ENCODE measurements at places on chromosomes 13 and 19.

DNA sequence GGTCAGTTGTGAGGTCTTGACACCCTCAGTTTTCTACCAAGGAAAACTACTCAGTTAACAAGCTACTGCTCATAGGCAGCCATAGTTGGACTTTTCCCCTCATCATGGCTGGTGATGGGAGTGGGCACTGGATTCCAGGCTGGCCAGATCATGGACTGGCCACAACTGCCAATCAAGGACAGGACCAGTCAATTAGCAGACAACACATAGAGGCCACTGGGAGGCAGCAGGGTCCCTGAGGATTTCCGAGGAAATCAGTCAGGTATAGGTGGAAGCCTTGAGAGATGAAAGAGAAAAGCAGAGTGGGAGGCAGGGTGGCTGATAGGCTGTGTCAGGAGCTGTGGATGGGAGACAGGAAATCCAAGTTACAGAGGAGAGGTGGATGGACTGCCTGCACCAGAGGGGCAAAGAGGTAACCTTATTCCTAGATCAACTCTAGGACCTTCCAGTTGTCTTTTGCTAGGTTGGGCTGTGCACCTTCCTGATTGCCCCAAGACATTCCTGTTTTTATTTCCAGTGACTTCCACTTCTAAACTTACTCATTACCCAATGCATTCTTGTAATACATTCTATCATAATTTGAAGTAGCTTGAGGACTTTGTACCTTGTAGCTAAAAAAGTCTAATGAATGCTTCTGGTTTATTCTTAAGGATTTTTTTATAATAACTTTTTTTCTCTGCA lies 361.8 kb downstream of the KCNRG start:
- no peak for DNase-seq

- peak; percentile 41 for DNase-seq
Observed at GRCh38 chr13:97344265-97345175, 89.4 kb upstream of the RAP2A start.

GRCh38 chr13:113625965-113626721 lies 31.9 kb downstream of the ATP4B start:
- DNase-seq: no peak

GRCh38 chr19:7980168-7980567 lies 25.3 kb downstream of the ELAVL1 start:
- no peak for DNase-seq

- no peak for DNase-seq
Observed at GRCh38 chr13:88196106-88196505, 524.9 kb downstream of the SLITRK5 start.

- DNase-seq: no peak
Observed at GRCh38 chr13:92994056-92994455, 232.6 kb upstream of the GPC6 start.

- DNase-seq: no peak
Observed at GRCh38 chr19:40282920-40283319, 2.2 kb downstream of the AKT2 start.

DNA sequence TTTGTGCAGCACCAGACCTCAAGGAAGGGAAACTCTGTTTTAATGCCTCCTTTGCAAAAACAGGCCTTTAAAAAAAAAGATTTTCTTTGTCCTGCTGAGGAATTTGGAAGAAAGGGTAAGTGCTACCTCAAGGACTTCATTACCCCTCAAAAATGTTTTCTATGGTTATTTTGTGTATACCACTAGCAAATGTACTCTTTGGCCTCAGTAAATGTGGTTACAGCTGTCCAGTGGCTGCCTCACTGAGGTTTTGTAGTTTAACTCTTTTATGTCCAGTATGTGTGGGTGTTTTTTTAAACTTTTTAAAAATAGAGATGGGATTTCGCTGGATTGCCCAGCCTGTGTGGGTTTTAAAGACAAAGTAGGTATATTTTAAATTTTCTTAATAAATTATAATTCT lies 42.2 kb upstream of the TSC22D1 start:
- DNase-seq: no peak

- DNase-seq: no peak
Observed at GRCh38 chr19:30074741-30075715, 133.0 kb downstream of the URI1 start.

DNA sequence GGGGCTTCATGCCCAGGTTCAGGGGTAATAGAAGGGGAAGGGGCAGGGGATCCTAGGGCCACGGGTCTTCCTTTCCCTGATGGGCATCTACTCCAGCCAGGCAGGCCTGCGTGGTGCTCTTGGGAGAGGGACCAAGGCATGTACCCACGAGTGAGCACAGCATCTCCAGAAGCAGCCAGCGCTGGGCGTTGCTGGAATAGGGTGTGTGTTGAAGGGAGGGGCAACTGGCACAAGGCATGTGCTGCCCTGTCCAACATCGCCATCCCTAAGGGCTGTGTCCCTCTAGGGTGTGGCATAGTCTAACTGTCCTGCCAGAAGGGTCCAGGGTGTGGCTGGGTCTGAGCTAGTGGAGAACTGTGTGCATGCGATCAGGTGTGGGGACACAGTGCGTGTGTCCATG lies 2.9 kb downstream of the NOTCH3 start:
- DNase-seq: no peak

DNA sequence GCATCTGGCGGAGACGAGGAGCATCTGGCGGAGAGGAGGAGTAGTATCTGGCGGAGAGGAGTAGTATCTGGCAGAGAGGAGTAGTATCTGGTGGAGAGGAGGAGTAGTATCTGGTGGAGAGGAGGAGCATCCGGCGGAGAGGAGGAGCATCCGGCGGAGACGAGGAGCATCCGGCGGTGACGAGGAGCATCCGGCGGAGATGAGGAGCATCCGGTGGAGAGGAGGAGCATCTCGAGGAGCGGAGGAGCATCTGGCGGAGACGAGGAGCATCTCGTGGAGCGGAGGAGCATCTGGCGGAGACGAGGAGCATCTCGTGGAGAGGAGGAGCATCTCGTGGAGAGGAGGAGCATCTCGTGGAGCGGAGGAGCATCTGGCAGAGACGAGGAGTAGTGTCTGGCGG lies 18.6 kb downstream of the C13orf46 start:
- no peak for DNase-seq

DNA sequence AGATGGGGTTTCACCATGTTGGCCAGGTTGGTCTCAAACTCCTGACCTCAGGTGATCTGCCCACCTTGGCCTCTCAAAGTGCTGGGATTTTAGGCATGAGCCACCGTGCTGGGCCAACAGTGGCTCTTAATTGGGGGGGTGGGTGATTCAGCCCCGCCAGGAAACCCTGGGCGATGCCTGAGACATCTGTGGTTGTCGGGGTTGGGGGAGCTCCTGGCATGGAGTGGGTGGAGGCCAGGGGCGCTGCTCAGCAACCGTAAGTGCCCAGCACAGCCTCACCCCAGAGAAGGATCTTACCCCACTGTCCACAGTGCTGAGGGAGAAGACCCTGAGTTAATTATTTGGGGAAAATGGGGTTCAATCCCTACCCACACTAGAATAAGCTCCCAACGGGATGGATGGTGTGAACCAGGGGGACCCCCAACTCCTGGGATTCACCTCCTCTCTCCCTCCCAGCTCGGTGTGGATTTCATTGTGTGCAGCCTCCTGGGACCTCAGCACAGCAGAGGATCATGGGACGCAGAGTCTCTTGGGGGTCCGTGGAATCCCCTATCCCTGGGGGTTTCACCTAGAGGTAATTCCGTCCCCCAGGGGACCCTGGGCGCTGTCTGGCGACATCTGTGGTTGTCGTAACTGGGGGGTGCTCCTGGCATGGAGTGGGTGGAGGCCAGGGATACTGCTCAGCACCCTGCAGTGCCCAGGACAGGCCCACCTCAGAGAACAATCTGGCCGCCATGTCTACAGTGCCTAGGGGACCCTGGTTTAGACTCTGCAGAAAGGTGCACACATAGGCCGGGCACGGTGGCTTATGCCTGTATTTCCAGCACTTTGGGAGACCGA lies 68.9 kb downstream of the GADD45B start:
- no peak for DNase-seq

GRCh38 chr13:84802073-84802472 lies 919.8 kb upstream of the SLITRK1 start:
- no peak for DNase-seq

DNA sequence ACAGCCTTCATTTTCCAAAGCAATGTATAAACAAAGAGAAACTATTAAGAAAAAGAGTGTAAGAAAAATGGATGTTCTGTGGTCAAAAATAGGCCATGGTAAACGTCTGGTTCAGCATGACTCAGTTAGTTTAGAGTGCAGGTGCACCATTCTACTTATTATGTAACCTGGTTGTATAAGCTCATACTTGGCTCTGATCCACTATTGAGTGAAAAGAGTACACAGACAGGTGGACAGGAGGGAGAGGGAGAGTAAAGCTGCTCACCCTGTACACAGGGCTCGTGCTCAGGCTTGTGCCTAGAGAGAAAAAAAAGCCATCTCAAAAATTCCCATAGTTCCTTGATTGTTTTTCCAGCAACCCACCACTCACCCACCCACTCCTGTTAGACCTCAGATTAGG lies 85.8 kb upstream of the ZNF91 start:
- DNase-seq: no peak

DNA sequence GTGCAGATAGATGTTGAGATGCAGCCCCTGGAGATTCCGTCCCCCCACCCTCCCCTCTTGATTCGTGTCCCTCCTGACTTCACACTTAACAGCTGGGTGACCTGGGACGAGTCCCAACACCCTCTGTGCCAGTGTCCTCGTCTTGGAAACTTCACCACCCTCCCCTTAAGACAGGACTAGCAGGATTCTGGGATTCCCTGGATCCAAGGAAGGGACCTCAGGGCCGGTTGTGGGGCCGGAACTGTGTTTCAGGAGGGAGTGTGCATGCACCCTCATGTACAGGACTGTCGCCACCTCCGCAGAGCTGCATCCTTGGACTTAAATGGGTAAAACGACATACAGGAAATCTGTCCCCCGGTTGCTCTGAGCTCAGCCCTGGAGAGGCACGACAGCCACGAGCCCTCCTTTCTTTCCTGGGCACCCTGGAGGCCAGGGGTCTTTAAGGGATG lies 990 bp downstream of the MYO9B start:
- peak; percentile 35 for DNase-seq

DNA sequence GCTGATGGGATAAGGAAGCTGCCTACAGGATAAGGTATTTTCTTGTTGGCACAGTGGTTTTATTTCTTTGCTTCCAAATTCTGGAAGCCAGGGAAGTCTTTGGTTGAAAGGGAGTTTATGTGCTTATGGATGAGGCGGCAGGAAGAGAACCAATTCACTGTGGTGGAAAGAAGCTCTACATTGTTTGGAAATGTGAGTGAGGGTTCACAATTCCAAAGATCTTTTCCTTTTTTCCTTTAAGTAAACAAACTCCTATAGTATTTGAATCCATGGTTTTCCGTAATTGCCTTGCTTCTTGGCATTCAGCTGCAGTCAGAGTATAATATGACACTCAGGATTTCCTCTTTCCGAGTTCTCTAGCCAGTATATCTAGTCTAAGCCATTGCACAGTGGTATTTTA lies 86.2 kb downstream of the TEX29 start:
- no peak for DNase-seq

- no peak for DNase-seq
Observed at GRCh38 chr19:43300876-43301765, 31.8 kb upstream of the PSG9 start.

DNA sequence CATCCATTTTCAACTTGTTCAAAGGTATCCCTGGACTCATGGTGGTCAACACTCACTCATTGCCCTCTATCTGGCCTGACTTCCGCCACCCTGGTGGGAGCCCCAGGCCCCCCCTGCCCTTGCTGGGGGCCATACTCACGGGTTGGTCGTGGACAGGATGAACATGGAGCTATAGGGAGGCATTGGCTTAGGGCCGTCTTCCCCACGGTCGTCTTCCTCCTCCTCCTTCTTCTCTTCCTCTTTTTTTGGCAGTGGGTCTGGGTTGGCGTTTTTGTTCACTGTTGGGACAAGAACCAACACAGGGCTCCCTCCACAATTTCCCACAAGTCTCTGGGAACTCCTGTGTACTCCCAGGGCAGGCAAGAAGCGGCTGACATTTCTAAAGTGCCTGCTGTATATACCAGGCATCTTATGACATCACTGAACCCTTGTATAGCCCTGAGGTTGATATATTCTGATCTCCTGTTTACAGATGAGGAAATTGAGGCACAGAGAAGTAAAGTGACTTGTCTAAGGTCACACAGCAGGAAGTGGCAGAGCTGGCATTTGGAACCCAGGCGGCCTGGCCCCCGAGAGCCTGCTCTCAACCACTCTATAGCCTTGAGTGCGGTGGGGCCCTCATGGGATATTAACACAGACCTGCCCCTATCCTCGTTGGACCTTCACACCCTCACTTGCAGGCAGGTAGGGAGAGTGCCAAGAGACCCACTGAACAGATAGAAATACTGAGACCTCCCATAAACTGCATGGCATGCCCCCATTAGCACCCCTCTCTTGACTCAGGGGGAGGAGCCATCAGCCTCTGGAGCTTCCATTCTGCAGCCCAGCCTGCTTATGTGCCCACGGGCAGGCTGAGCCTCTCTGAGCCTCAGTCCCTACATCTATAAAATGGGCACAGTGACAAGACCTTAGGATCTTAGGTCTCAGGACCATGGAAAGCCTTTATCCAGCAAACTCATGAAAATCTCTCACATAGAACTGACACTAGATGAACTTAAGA lies 135.0 kb downstream of the IER2 start:
- DNase-seq: no peak

All from frontal cortex (tissue), 4 donors.